Foreskin keratinocyte (primary cell): ENCODE measurements at places on chromosomes 11 and 22. TPM values are rescaled to one million over a fixed set of nuclear protein-coding genes. Genes with fewer than 3 reads are reported as not detected.
A peak's percentile ranks its signal among the peaks of the same experiment; 100 is the strongest.

DNA sequence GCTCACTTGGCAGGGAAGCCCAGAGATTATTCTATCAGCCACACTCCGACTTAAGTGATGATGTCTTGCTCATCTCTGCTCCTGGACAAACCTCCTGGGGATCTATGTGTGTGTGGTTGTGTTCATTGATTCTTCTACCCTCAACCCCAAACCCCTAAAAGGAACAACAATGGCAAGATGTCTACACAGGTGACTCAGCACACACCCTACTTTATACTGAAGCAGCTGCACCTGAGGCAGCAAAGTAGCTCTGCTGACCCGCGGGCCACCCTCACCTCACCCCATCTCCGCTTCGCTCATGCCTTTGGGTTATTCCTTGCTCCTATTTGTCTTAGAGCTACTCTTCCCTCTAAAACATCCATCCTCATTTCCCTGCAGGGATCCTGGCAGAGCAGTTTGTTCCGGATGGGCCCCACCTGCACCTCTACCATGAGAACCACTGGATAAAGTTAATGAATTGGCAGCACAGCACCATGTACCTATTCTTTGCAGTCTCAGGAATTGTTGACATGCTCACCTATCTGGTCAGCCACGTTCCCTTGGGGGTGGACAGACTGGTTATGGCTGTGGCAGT lies 38.7 kb downstream of the TMEM45B start:
- no peak for DNase-seq

DNA sequence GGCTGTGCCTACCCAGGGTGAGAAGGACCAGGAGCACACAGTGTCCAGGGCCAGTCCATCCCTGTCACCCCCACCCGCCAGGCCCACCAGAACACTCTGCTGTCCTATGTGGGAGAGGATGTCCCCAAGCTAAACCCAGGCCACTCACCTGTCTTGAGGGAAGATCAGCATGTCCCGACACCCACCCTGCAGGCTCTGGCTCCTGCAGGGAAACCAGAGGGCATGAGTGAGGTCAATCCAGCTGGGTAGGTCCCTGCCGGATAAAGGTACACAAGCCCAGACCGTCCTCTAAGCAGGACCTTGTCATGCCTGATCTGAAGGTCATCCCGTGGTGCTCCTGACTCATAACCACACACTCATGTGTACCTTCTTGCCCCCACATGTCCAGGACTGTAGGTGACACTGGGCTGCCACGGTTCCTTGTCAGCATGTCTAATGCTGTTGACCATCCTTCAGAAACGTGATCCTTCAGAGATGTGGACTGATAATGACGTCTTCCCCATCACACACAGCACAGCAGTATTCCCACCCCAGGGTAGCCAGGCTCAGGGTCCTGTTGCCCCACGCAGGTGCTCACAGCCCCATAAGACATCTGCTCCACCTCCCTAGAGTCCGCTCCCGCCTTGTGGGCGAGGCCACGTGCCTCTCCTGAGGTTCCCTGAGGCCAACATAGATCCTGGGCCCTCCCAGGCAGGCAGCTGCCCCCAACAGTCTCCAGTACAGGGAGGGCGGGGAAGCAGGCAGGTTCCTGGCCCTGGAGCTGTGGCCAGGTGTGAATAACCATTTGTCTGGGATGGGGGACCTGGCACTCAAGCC lies 6.1 kb downstream of the ARVCF start:
- DNase-seq = no peak

GRCh38 chr22:22243033-22243680 lies 1.4 kb upstream of the VPREB1 start:
- no peak for DNase-seq

DNA sequence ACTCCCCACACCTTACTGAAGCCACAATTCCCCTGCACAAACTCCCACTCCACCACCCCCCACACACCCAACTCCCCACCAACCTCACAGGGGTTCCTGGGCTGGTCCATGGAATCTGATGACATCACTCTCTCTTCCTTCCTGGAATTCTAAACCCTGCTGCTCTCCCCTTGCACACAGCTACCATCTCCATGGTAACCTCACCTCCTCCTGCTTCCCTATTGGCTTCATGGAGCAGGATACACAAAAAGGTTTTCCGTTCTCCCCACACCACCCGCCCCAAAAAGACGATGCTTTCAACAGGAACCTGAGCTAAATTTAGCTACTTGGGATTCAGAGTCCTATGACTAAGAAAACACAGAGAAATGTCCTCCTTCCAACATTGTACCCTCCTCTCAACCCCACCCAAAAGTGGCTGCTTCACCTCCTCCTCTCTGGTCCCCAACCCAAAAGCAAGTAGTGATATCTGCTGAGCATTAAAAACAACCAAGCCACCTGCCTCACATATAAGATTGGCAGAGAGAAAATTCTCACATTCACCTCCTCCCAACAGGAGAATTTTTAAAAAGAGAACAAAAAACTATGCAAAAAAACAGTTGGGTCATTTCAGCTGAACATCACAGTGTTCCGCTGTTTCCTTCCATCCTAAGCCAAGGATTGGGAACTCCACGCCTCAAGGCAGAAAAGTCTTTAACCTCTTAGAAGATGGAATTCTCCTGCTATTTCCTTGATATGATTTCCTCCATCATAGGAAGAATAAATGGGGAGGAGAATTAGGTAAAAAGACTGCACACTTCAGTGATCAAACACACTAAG lies 66.9 kb downstream of the RBFOX2 start:
- DNase-seq = no peak

DNA sequence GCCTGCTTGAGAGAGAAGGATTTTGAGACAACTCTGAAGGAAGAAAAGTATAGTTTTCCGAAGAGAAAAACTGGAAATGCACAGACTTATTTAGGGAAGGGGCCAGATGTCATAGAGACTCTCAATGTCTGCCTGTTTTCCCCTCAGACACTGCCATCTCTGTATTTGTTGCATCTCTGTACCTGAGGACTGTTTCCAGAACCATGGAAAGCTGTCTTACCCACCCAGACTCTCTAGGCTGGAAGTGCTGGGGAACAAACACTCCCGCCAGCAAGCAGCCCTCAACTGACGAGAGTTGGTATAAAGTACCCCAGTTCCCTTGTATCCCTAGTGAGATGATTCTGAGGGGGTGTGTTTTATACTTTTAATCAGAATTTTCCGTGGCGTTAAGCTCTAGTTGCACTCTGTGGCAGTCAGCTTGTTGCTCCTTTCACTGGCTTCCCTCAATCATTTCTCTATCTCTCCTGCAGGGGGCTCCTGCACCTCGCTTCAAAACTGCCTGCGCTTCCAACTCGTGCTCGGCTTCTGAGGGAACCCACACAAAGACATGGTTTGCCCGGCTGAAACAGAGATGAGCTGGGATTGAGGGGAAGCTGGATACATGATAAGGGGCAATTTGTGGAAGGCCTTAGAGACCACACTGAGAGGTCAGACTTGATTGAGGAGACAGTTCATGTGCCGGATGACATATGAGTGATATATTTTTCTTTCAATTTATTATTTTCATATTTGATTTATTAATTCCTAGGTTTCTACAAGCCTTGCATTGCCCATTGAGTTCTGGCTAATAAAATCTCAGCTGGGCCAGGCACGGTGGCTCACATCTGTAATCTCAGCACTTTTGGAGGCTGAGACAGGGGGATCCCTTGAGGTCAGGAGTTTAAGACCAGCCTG lies 36.9 kb upstream of the CLPB start:
- peak; percentile 16 for DNase-seq

GRCh38 chr11:129974237-129974636 lies 28.4 kb downstream of the PRDM10 start:
- no peak for DNase-seq

- peak; percentile 7 for DNase-seq
These were observed 71.7 kb downstream of the IGLL5 start for GRCh38 chr22:22959147-22959827.

GRCh38 chr11:96203567-96204365 lies 139.2 kb downstream of the MAML2 start:
- DNase-seq = no peak

- no peak for DNase-seq
These were observed 1.8 kb downstream of the IGF2 start for GRCh38 chr11:2137202-2138067.

GRCh38 chr11:76783896-76784813 lies 999 bp downstream of the TSKU start:
- DNase-seq = peak; percentile 77

DNA sequence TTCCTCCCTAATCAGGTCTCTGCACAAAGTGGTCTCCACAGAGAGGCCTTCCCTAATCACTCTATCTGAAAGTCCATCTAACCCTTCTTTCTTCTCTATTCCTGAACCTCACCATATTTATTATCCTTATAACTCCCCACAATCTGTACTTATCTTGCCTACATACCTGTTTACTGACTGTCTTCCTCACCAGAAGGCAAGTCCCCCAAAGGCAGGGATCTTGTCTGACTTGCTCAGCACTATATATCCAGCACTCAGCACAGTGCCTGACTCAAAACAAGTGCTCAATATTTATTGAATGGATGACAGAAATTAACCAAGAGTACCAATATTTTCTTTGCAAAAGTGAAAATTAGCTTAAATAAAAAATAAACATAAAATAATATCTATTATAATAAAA lies 5.5 kb downstream of the DCUN1D5 start:
- DNase-seq = no peak

DNA sequence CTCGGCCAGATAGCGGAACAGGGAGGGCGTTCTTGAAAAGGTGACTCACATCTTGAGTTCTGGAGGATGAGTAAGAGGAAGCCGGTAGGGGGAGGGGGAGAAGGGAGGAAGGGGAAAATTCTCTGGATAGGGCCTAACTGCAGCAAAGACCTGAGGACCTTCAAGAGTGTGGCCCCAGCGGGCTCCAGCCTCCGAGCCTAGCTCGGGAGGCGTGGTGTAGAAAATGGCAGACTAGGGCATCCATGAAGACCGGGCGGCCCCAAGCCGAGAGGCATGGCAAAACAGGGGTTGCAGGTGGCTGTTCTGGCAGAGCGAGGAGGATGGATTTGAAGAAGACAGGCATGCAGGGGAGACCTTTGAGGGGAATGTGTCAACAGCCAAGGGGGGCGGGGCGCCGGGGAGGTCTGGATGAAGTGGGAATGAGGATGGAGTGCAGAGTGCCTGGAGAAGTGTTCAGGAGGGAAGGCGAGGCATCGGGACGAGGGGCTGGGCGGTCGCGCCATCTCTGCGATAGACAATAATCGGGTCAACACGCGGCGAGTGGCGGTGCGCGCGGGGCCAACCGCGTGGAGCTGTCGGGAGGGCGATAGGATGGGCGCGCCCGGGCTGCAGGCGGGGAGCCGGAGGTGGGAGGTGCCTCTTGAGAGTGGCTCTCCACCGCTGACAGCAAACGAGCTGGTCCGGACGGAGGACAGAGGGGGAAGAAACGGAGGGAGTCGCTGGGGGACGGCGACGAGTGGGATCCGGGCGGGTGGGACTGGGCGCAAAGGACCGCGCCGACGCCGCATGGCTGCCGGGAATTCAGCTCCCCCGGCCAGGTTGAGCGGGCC lies 40.0 kb upstream of the CREB3L1 start:
- DNase-seq = peak; percentile 87

DNA sequence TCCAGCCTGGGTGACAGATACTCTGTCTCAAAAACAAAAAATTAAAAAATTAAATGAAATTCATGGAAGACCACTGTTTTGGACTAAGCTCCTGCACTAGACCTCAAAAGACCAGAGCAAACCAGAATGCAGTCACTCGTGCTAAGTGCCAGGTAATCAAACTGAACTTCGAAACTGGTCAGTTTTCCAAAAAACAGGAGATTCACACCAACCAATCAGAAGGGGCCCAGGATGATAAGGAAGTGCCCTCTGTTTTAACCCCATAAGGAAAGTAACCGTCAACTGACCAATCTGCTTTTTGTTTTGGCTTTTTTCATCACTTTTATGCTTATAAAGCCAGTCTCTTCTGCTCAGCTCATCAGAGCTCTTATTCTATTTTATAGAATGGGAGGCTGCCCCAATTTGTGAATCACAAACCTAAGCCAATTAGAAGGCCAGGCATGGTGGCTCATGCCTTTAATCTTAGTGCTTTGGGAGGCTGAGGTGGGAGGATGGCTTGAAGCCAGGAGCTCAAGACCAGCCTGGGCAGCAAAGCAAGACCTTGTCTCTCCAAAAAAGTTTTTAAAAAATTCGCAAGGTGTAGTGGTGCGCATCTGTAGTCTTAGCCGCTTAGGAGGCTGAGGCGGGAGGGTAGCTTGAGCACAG lies 10.1 kb upstream of the TOP3B start:
- no peak for DNase-seq

Gene GTSE1
- total RNA-seq = 23.8 and 28.6 TPM in 2 replicates

Gene TYR
- 0.04 and 0.20 TPM in 2 replicates for total RNA-seq

Gene C22orf23
- 0.10 and 0.21 TPM in 2 replicates for total RNA-seq

Gene SEPTIN5
- 4.8 and 6.1 TPM in 2 replicates for total RNA-seq

Gene OMP
- not detected in 2 replicates for total RNA-seq

Gene CHADL
- total RNA-seq = 0.82 and 0.99 TPM in 2 replicates
